ENCODE measurements at places on chromosomes 3 and 15.

GRCh38 chr3:101466465-101467309 is 46.3 kb downstream of the SENP7 start:
- peak; percentile 90 for DNase-seq

DNA sequence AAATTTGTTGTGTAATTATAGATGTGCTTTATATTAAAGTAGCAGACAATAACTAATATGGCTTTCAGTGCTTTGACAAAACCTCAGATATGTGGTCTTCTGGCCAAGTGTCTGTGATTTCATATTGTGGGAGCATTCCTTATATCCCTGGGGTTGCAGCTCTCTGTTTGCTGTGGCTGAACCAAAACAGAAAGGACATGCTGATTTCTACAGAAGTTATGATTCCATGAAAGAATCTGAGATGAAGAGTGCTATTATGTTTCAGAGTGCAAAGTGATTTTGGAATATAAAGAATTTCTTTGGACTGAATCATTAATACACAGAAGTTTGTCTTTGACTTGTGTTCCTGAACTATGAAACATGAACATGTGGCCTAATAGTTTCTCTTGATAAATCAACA is 36.5 kb downstream of the CDV3 start:
- no peak for DNase-seq

- no peak for DNase-seq
Measured at GRCh38 chr3:184380627-184381260, 890 bp downstream of the CHRD start.

DNA sequence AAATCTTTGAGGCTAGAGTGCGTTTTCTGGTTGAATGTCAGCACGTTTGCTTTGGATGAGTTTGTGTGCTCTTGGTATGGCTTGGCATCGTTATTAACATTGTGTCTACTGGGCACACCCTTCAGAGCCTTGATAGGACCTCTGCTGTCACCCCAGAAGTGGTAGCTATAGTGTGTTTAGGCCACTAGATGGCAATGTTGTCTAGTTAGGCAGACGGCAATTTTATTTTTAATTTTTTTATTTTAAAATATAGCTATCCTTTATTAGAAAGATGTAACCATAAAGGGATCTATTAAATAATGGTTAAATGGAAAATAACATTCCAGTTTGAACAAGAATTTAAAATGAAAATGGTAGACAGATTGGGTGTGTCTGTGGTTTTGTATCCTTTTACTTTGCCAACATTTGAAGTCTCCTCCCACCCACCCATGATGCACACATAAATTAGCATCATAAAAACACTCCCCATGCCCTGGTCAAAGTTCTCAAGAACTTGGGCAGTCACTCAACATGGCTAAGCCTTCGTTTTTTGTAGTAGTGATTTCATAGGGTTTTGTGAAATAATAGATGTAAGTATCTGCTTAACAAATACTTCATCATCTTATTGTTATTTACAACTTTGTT is 200.7 kb downstream of the KCNH8 start:
- DNase-seq, result peak; percentile 22

DNA sequence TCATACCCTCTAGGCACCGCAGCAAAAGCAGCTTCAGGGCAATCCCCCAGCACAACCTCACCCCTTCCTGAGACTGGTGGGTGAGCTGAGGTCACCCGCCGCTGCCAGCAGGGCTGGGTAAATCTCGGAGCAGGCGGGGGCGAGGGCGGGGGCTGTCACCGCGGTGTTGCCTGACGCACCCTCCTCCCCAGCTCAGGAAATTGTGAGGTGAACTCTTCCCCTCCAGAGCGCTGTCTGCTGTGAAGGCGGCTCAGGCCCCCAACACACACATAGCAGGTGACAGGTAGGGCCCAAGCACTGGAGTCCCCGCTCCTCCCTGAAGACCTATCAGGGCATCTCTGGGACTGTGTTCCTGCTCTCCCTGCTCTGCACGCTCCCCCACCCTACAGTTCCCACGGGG is 30.2 kb upstream of the FURIN start:
- DNase-seq, result peak; percentile 97

DNA sequence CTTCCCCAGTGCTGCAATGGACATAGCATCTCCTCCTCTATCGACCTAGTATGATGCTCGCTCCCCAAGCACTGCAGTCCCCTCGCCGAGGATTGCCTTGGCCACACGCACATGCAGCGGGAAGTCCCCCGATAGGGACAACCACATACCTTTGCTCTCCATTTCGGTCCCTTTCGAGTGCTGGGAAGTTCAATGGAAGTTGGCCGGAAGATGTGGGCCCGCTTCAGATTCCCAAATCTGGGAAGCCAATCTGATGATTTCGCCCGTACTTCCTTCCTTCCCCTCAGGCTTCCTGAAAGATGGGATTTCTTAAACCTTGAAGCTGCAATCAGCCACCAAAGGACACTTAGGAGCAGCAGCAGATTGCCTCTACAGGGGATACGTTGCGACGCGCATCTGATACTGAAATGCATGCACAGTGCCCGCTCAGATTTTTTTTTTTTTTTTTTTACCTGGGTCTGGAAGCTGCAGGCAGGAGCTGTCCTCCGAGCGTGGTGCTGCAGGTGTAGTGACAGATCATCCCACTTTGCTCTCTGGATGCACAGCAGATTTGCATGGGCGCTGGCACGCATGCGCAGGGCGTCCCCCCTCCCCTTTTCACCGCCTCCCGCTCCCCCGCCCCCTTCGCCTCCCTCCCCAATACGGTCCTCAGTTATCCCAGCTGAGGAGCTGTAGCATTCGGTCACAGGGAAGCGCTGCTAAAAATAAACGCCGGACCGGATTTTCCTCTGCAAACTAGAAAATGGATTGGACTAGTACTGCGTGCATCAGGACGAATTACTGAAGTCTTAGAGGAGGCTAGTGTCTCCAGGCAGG is at the start of gene FGF12:
FGF12 (minus strand) TSS at position 510 of the 816 bp plus-strand sequence.
- DNase-seq, result peak; percentile 36

DNA sequence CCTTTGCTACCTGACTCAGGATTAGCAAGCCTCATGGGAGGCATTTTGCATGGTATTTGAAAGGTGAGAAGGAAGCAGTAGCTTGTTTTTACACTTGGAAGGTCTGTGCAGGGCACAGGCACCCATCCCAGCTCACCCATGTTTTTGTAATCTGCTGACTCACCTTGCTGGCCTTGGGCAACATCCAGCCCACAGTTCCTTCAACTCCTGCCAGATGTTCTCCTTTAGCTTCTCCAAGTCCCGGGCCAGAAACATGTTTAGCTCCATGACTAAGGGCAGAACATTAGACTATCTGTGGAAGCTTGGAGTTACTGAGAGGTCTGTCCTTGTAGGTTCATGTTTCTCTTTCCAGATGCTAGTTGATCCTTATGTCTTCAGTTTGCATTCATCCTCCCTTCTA is 12.4 kb upstream of the ZNF770 start:
- no peak for DNase-seq

- no peak for DNase-seq
Measured at GRCh38 chr3:152392272-152392880, 123.6 kb downstream of the MBNL1 start.

DNA sequence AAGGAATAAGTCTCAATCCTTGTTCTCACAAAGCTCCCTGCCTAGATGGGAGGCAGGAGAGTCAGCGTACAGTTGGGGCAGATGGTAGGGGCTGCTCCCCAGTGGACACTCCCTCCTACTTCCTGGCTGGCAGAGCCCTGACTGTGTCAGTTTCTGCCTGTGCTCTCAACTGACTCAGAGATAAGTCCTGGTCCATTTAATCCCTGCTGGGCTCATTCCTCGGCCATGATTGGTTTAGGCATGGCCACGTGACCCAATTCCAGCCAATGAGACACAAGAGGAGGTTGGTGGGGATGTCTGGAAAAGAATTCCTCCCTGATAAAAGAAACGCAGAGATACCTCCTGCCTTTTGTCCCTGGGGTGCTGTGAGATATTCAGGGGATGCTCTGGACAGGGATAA is 118.1 kb upstream of the SLC6A11 start:
- no peak for DNase-seq

- DNase-seq, result no peak
Measured at GRCh38 chr15:69722924-69723323, 270.3 kb downstream of the RPLP1 start.

GRCh38 chr3:171379281-171379680 is 80.9 kb downstream of the TNIK start:
- DNase-seq, result no peak

DNA sequence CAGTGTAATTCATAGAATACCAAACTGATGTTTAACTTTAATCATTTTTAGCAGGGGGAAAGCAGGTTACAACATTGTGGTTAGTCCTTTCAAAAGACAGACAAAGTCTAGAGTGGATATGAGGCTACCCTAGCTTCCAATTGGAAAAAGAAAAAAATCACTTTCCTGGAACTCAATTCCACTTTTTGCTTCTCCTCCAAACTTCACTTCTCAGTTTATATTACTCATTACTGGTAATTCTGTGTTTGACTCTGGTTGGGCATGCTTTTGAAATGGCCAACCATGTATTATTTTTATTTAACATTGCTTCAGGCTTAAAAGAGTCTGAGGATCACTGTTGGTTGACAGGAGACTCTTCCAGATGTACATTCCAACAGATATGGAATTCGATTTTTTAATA is 84.8 kb downstream of the RAP2B start:
- DNase-seq, result no peak

- no peak for DNase-seq
Measured at GRCh38 chr3:146387566-146387965, 81.8 kb downstream of the PLSCR2 start.

- no peak for DNase-seq
Measured at GRCh38 chr15:41881920-41882688, 11.7 kb downstream of the SPTBN5 start.

DNA sequence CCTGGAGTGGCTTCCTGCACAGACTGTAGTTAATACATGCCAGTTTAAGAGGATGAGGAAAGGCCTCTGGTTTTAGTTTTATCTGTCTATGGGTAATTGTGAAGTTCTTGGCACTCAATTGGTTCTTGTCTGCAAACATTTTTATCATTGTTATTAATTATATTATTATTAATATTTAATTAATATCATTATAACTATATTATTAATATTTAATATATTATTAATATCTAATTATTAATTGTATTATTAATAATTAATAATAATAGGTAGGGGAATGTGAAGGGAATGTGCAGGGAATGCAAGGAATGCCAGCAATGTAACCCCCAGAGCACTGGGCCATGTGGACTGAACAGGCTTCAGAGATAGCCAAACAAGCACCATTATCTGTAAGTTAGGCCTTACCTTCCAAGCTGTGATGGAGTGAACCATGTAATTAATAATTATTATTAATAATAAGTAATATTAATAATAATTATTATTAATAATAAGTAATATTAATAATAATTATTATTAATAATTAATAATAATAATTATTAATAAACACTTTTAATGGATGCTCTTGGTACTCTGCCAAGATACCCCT is 79.8 kb upstream of the NMNAT3 start:
- no peak for DNase-seq

GRCh38 chr3:44318891-44319311 is 19.7 kb upstream of the TCAIM start:
- peak; percentile 8 for DNase-seq

GRCh38 chr3:103025880-103026279 is 591.1 kb downstream of the ZPLD1 start:
- DNase-seq, result no peak

DNA sequence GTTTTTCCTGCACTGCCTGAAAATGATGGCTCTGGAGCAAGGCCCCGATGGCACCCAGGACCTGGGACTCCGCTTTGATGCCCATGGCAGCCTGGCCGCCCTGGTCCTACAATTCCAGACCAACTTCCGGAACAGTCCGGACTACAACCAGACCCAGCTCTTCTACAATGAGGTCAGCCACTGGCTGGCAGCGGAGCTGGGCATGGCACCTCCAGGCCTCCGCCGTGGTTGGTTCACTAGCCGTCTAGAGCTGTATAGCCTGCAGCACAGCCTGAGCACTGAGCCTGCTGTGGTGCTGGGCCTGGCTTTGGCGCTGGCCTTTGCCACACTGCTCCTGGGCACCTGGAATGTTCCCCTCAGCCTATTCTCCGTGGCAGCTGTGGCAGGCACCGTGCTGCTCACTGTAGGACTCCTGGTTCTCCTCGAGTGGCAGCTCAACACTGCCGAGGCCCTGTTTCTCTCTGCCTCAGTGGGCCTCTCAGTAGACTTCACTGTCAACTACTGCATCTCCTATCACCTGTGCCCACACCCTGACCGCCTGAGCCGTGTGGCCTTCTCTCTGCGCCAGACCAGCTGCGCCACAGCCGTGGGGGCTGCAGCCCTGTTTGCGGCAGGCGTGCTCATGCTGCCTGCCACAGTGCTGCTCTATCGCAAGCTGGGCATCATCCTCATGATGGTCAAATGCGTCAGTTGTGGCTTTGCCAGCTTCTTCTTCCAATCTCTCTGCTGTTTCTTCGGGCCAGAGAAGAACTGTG is 10.9 kb downstream of the DISP2 start:
- no peak for DNase-seq

DNA sequence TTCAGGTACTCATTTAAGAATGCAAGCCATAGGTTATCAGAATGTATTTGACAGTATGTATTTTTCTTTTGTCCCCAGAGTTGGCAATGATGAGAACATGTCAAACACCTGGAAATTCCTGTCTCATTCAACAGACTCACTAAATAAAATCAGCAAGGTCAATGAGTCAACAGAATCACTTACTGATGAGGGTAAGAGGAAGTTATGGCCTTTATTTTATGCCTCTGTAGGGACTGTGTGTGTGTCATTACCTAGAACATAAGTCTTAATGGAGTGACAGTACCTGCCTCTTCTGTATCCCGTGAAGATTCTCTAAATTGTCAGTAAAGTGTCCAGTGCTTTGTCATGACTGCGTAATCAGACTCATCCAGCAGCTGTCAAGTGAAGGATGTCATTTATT is 77.5 kb downstream of the KLHL25 start:
- no peak for DNase-seq

DNA sequence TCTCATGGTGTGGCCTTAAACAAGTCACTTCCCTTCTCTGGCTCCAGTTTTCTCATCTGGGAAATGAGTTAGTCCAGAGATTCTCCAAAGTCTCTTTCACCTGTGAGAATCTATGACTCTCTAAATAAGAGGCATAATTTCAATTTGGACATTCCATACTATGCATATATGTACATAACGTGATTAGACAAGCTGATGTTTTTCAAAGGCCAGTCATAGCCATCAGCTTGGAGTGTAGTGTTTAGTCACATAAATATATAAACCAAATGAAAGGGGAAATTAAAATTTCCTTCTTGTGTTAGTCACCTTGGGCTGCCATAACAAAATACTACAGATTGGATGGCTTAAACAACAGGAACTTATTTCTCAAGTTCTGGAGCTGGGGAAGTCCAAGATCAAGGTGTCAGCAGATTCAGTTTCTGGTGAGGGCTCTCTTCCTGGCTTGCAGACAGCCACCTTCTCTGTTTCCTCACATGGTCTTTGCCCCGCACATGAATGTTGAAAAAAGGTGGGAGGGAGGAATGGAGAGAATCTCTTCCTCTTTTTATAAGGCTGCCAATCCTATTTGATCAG is 19.4 kb downstream of the TMEM41A start:
- DNase-seq, result no peak

Data from activated naive CD4-positive, alpha-beta T cell treated with anti-CD3 and anti-CD28 coated beads for 36 hours (primary cell).